ENCODE measurements at places on chromosomes 11 and 22. TPM values are rescaled to one million over a fixed set of nuclear protein-coding genes. Genes with fewer than 3 reads are reported as not detected.

The C11orf87 gene
- not detected for total RNA-seq

The DGAT2 gene
- 11.6 TPM for total RNA-seq

DNA sequence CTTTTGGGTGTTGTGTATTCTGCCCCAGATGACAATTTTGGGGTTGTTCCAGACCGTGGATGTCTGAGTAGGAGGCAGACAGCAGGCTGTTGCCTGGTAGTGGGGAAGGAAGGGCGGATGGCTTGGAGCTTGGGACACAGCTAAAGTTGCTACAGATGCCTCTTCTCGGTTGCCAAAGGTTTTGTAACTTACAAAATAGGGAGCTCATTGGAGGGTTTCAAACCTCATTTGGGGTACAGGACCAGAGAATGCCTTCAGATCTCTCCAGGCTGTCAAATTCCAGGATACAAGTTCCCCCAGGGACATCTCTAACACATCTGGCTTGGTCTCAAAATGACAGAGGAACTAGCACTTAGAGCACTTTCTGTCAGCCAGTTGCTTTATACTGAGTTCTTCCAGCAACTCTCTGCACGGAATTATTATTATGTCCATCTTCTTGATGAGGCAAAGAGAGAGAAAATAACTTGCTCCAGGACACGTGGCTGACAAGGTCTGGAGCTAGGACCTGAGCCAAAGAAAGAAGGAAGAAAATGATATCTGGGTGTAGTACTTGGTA is 56.0 kb downstream of the SLC1A2 start:
- DNase-seq, result peak; percentile 24

- no peak for DNase-seq
Measured at GRCh38 chr22:29727131-29727523, 7.3 kb downstream of the CABP7 start.

GRCh38 chr22:37659897-37660708 is 1.6 kb downstream of the PDXP start:
- no peak for DNase-seq

GRCh38 chr11:76783294-76783895 is at the start of gene TSKU:
Gene TSKU (plus strand): TSS chr11:76783356. CDS start chr11:76795617, 12,261 bp downstream.
- no peak for DNase-seq

- DNase-seq, result no peak
Measured at GRCh38 chr22:47540011-47540410, 777.6 kb downstream of the TBC1D22A start.
